ENCODE measurements at places on chromosomes 11 and 22.

DNA sequence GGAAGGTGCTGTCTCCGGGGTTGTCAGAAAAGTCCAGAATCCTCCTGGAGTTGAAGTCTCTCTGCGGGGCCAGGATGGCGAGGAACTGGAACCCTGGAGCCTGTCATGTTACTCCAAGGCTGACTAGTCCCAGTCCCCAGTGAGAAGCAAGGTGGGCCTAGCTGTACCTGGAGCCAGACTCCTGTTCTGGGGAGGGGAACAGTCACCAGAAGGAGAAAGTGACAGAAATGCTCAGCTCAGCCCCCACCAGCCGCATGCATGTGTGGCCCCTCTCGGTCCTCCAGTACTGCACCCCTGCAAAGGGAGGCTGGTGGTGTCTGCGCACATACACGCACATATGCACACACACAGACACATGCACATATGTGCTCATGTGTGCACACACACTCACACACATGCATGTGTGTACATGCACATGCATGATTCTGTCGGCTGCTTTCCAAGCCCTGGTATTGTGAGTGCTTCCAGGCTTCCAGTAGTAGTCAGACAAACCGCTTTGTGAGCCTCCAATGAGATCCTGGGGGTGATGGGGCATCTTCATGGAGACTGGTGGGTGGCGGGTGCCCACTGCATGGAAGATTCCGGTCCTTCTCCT lies 54.3 kb downstream of the RTL6 start:
- no peak for DNase-seq

GRCh38 chr11:132131961-132132360 lies 761.5 kb downstream of the NTM start:
- no peak for DNase-seq

GRCh38 chr22:45202333-45203149 lies 38.2 kb downstream of the KIAA0930 start:
- DNase-seq, result no peak

DNA sequence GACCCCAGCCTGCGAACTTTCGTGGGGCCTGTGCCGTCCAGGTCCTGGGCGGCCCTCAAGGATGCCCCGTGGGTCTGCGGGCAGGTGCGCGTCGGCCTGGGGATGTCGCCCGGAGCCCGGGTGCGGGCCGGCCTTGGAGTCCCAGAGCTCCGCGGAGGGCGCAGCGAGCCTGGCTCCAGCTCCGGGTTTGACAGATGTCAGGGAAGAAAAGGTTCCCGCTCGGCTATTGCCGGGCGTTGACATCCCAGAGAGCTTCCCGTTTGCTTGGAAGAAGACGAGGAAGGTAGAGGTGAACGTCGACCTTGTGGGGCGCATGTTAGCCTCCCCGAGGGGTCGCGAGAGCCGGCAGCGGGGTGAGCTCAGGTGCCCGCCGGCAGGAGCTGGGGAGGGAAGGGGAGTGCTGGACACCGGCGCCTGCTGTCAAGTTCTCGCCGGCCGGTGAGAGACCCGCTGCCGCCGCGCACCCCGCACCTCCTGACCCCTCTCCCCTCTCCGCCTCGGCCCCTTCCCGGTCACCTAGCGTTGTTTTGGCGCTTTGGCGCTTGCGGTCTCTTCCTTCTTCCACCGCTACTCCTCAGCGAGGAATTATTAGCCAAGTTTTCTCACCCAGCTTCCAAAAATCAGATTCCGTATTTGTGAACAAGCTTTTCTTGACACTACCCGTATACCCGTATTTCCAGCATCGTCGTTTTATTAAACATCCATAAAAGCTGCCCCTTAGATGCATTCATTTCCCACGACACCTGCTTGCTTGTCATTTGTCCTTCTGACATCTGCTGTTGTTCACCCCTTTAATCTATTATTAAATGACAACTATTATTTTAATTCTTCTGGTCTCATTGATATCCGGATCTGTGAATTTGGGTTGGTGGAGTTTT lies 1.3 kb downstream of the BMAL1 start:
- no peak for DNase-seq

GRCh38 chr11:62830904-62831519 lies 839 bp downstream of the STX5 start:
- no peak for DNase-seq

DNA sequence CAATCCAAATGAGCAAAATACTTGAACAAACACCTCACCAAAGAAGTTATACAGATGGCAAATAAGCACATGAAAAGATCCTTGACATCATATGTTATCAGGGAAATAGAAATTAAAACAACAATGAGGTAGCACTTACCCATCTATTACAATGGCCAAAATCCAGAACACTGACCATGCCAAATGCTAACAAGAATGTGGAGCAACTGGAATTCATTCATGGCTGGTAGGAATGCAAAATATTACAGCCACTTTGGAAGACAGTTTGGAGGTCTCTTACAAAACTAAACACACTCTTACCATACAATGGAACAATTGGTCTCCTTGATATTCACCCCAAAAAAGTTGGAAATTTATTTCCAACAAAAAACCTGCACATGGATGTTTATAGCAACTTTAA lies 19.1 kb upstream of the FAM181B start:
- DNase-seq, result no peak

DNA sequence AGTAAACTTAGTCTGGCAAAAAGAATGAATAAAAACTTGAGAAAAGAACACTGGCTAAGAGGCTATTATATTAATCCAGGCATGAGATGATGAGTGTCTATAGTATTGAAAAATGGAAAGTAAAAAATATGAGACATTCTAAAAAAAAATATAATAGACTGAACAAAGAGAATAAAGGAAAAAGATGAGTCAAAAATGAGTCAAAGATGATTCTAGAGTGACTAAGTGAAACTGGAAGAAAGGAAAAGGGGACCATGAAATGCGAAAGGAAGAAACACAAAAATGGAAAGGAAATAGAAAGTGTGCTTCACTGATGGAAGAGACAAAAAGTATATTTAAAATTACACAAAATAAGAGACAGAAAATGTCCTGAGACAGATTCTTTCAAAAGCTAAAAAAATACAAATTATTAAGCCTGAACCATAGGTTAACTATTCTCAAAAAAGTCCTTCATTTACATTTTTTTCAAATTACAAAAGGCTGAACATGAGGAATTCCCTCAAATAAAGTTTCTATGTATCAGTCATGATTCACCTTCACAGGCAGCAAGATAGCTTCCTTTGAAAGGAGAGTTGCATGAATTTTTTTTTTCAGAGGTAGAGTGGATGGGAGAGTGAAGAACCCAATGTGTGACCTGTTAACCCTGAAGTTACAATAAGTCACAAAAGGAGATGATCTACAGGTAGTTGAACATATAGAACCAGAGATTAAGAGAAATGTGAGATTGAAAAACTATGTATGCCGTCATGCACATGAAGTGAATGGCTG lies 75.2 kb downstream of the EIF3M start:
- no peak for DNase-seq

DNA sequence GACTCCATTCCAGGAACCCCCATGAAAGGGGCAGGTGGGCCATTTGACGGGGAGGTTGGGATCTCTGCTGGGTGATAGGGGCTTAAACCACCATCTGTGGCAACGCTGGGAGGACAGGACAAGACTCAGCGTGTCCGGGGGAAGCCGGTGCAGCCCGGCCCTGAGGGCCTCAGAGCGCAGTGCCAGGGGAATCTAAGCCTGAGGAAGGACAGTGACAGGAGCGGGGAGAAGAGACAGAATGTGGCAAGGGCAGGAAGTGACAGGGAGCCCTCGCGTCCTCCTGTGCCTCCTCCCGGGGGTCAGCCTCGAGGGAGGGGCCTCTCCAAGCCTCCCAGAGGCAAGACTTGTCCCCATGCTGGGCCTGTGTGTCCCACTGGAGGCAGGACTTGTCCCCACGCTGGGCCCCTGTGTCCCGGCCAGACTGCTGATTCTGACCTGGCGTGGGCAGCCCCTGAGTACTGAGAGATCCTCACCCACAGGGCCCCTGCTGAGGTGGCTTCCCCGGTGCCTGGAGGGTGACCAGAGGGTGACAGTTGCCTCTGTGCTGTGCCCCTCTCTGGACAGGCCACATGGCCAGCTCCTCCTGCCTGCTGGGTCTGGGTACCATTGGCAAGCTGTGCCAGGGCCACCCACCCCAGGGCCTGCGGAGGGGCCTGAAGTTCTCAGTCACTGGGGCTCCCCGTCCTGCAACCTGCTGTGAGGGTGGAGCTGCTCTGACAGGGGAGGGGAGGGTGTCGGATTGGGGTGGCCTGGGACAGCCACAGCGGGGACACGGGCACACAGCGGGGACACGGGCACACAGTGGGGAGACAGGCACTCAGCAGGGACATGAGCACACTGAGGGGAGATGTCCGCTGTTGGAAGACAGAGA lies 676.2 kb downstream of the BRD1 start:
- no peak for DNase-seq

DNA sequence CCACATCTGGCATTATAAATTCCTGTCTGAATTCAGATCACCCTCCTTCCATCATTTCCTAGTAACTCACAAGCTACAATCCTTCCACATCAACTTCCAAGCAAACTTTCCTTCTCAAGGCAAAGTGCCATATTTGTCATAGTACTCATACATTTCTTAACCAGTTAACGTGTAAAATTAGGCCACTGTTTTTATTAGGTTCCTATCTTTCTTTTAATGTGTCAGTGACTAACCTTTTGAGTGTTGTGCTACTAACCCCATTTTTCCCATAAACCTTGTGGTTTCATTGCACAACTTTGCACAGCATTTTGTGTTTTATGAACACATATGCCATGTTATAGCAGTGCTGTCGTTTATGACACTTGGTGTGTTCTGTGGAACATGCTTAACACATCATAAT lies 90.1 kb downstream of the KIF18A start:
- no peak for DNase-seq

- DNase-seq, result no peak
These were observed 58.5 kb downstream of the NCAM1 start for GRCh38 chr11:113019711-113020110.

DNA sequence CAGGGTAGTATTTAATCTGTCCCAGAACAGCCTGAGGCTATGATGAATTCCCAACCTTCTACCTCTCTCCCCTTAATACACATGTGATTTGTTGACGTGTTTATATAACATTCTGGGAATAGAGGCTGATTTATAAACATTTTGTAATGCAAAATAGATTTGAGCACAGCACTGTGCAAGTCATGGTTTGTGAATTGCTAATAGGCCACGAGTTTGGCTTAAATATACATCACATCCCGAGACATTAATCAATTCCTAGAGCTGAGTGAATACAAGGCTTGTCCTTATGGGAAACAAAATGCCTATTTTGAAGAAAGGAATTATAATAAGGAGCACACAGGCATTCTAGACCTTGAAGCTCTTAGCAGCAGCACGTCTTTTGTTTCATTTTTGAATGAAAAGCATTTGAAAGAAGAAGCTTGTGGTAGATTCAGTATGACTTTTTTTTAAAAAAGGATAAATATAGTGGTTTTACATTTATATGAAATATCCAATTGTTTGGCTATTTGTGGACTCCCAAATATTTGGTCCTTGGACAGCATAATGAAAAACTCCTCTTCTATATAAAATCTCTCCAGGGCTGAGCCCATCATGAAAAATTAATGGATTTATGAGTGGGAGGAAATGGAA lies 116.4 kb downstream of the SLC17A6 start:
- DNase-seq, result no peak

DNA sequence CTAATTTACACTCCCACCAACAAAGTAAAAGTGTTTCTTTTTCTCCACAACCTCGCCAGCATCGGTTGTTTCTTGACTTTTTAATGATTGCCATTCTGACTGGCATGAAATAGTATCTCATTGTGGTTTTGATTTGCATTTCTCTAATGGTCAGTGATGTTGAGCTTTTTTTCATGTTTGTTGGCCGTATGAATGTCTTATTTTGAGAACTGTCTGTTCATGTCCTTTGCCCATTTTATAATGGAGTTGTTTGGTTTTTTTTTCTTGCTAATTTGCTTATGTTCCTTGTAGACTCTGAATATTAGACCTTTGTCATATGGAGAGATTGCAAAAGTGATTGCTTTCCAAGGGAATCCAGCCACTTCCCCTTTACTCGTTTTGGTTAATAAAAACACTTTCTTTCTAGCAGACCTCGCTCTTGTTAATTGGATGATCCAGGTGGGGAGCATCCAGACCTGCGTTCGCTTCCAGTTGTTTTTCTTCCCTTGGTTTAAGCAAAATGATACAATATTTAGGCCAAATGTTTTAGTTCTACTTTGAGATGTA lies 17.1 kb upstream of the APOL4 start:
- no peak for DNase-seq

DNA sequence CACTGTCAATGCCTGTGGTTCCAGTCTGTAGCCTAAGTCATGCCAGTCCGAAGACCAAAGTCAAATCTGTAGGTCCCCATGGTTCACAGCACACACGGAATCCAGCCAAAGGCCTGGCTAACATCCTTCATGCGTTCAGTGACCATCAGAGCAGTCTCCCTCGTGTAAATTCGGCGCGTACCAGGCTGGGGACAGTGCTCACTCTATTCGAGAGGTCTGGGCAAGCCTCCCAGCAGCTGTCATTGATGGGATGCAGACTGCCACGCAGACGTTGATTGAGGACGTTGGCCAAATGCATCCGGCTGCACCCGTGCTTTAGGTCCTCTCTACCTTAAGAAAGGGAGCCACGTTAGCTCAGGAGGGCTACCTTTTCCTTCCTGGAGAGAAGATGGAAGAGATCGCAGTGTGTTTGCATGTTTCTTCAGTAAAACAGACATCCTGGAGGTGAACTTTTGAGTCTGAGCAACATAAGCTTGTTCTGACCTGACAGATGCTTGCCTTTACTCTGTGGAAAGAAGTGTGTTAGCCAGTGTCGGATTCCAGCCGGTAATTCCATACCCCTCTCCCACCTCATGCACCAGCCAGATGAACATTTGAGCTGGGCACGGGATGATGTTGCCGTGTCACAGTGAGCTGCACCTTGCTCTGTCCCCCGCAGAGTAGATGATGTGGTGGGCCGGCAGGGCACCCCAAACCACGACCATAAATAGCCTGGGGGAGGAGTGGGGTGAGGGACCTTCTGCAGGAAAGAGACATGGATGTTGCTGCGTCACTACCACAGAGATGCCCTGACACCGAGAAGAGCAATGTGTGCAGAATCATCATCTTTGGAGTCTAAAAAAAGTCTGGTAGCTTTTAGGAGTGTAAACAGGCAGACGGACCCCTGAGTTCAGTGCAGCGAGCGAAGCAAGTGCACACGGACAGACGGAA lies 12.2 kb downstream of the CTTN start:
- DNase-seq, result no peak

GRCh38 chr11:46210133-46210636 lies 67.3 kb upstream of the CREB3L1 start:
- no peak for DNase-seq

DNA sequence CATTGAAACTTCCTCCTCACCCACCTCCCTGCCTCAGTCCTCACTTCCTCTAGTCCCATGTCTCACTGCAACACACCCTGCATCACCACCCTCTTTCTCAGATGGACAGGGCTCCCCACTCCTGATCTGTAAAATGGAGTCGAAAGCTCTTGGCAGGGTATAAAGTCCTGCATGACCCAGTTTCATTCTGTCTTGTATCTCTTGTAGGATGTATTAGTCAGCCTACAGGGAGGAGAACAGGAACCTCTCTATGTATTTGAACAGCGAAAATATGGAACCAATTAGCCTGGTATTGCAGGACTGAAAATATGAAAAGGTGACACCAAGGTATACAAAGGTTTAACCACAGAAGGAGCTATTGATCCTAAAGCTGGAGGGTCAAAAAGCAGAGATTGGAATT lies 156.9 kb upstream of the SNX19 start:
- no peak for DNase-seq

- no peak for DNase-seq
These were observed 65.4 kb downstream of the TP53I11 start for GRCh38 chr11:44885065-44885810.

All from activated CD4-positive, alpha-beta T cell treated with anti-CD3 and anti-CD28 coated beads, Interleukin-2, amount 50 U/mL, for 4 hours (primary cell).